IPS DF 6.9 (cell line): ENCODE measurements at places on chromosomes 2 and 18.

- DNase-seq: no peak
Measured at GRCh38 chr2:8953525-8953924, 50.0 kb downstream of the MBOAT2 start.

DNA sequence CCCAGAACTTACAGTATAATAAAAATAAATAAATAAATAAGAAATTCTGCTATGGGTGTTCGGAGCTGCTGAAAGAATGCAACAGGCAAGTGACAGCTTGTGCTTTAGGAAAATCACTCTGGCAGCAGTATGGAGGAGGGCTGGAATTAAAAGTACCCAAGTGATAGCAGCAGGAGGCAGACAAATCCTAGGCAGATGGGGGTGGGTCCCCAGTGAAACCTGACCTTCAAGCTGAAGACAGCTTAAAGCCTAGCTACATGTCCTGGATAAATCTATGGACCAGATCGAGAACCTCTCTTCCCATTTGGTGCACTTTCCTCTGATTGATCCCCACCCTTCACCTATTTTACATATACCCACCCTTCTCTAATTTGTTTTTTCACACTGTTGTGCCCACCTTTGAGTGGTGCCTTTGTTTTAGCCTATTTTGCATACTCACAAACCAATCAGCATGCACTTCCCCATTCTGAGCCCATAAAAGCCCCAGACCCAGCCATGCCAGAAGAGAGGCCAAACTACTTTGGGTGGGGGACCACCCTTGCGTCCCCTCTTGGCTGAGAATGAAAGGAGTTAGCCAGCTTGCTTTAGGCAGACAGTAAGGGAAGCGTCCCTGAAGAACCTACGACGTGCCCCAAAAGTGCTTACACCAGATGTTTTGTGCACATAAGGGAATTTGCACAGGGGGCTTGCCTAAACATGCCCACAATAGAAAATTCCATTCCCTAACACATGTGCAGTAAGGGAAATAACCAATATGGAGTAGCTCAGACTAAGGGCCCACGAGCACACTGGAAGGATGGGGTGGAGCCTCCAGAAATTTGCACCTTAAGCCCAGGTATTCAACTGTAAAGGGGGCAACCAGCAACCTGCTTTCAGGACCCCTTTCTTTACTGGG is 3.0 kb downstream of the METTL8 start:
- DNase-seq: no peak

- no peak for DNase-seq
Measured at GRCh38 chr2:26421961-26422360, 20.2 kb downstream of the DRC1 start.

GRCh38 chr2:229178706-229179105 is 92.4 kb downstream of the PID1 start:
- DNase-seq: no peak

DNA sequence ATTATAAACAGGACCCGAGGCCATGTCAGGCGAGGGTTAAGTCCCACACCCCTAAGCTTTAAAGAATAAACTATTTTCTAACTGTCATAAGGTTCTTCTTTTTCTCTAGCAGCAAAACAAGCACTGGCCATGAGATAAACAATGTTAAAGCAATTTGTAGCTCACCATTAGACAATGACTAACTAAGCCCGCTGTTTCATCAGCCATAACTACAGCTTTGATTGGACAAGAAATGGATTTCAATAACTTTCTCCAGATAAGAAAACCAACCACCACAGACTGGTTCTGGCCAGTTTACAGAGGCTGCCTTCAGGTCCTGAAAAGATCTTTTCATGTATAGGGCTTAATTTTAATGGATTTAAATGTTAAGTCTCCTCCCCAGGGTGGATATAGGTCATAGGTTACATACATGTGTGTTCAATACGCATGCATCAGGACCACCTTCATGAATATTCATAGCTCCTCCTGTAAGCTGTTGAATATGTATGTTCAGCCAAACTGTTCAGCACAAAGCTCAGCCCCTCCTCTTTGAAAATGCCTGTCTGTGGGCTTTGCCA is 108.7 kb upstream of the RAB6C start:
- no peak for DNase-seq

DNA sequence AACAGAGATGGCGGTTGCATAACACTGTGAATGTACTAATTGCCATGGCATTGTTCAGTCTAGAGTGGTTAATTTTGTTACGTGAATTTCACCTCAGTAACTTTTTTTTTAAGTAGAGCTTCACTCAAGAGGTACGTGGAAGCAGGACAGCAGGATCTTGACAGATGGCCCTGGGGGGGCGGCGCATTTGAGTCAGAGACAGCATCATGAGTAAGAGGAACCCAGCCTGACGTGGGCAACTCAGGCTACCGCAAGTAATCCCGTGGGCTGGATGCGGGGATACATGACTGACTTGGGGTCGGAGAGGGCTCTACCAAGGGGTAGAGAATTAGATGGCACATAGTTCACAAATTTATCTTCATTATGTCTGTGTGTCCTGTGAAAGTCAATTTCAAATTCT is 38.1 kb upstream of the DAPL1 start:
- DNase-seq: no peak

GRCh38 chr18:63867368-63868125 is 20.0 kb upstream of the SERPINB2 start:
- no peak for DNase-seq

GRCh38 chr2:29360016-29360784 is 245.0 kb downstream of the CLIP4 start:
- no peak for DNase-seq

DNA sequence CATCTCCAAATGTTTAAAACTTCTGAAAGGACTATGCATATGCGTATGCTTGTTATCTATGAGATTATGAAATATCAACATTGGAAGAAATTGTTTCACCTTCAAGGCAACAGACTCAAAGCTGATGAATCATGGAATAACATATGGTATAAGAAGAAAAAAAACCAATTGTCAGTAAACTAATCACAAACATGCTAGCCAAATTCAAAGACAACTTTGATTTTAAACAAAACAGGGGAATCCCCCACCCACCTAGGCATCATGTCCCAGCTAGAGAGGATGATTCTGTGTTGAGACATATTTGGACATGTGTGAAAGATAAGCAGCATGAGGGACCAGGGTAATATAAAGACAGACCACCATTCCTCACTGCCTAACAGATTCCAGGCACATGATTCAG is 147.7 kb downstream of the WDPCP start:
- DNase-seq: no peak

GRCh38 chr18:44835703-44836102 is 155.0 kb downstream of the SETBP1 start:
- DNase-seq: no peak

- no peak for DNase-seq
Measured at GRCh38 chr2:70517804-70518203, 35.8 kb downstream of the TGFA start.

DNA sequence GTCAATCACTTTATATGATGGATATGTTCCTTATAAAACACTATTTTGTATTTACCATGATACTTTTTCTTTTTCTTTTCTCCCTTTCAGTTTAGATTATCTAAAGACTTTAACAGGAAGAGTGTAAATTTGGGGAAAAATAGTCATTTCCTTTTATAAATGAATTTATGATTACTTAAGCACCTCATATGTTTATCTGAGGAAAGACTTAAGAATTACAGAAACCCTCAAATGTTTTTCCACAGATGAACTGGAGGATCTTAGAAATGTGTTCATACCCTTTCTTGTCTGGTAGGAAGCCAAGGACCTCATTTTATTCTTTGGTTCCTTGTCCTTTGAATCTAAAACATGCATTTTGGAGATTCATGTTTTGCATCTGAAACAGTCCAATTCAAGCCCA is 36.7 kb downstream of the MAPRE2 start:
- no peak for DNase-seq

DNA sequence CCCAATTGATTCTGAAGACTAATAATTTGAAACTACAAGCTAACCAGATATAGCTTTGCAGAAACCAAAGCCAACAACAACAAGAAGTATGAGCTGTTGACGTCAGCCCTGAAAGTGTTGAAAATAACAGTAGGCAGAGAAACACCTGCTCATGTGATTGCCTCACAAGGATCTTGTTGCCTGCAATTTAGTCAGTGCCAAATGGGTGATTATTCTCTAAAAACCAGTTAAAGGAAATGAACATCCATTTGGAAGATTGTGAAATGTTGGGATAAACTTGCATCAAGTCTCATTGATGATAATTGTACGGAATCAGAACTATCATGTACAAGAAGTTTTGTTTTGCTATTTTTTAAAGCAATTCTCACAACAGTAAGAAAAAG is 2.8 kb downstream of the CYTIP start:
- DNase-seq: no peak
